Stimulated activated CD8-positive, alpha-beta memory T cell treated with anti-CD3 and anti-CD28 coated beads, Interleukin-2, amount 100 ng/mL, for 48 hours (primary cell): ENCODE measurements at places on chromosomes 3 and 15.

DNA sequence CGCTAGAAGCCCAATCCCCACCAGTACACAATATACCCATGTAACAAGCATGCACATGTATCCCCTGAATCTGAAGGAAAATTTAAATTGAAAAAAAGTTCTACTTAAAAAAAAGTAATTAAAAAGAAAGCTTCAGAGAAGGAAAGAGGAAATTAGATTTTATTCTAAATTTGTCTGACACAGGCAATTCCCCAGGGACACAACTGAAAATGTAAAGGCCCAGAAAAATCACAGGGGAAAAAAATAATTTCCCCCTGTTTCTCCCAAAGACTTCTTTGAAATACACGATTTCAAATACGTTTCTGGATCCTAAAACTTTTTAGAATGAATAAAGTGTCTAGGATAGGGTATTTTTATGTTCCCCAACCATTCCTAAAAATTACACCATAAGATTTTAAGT, 42.9 kb downstream of the SEMA5B start:
- DNase-seq = no peak

GRCh38 chr3:189841473-189842205, 210.4 kb downstream of the TP63 start:
- no peak for DNase-seq

- DNase-seq = no peak
Measured at GRCh38 chr15:32959077-32959476, 235.4 kb downstream of the FMN1 start.

- no peak for DNase-seq
Measured at GRCh38 chr3:129161860-129162271, 1.0 kb upstream of the ISY1 start.

DNA sequence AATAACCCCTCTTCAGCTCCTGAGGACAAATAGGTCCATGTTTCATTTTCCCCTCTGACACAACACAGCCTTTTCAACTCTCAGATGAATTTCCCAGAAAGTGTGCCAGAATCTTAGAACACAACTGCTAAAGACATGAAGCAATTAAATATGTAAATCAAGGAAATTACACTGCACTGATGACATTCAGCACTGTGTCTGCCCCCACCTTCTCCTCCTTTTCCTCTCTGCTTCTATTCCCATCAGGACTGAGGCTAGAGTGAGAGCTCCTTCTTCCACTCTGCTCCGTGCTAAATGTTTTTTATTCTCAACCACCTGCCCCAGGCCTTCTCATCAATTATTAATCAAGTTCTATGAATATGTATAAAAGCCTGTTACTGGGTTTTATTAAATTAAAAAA, 596.1 kb downstream of the TUSC7 start:
- no peak for DNase-seq
